ENCODE measurements at places on chromosomes 2 and 18.

DNA sequence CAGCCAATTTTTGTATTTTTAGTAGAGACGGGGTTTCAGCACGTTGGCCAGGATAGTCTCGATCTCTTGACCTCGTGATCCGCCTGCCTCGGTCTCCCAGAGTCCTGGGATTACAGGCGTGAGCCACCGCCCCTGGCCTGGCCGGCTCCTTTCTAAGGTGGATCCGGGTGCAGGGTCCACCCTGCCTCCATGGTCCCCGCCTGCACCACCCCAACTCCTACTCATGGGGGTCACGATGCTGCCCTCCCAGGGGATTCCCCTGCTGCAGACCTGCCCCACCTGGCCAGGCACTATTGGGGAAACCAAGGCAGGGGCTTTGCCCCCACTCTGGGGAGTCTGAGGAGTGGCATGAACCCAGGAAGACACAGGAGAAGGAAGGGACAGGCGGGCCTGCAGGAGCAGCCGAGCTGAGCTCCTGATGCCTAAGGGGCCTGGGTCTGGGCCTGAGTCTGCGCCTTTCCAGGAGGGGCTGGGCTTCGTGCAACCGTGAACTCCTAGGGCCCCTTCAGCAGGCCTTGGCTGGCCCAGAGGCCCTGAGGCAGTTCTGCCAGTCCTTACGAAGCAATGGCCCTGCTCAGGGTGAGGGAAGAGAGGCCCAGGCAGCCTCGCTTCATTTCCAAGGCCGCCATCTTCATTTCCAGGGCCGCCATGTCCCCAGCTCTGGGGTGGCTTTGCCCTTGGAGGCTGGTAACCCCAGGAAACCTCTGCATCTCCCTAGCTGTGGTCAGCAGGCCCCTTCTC is 67.2 kb upstream of the SMAD7 start:
- DNase-seq: no peak

DNA sequence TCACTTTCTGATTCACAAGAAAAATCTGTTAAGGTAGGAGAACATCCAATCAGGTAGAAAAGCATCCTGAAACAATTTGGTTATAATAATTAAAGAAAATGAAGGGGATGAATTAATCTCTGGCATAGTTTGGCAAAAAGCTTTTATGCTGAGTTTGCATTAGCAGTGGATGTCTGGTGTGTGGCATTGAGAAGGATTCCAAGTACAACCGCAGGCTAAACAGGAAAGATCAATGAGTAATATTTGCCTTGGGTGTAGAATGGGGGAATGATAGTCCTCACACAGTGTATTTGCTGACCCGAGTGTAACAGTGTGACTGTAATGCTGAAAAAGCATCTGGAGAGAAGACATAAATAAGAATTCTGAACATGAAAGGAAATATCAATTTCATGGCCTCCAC is 68.3 kb upstream of the SESTD1 start:
- DNase-seq: no peak

DNA sequence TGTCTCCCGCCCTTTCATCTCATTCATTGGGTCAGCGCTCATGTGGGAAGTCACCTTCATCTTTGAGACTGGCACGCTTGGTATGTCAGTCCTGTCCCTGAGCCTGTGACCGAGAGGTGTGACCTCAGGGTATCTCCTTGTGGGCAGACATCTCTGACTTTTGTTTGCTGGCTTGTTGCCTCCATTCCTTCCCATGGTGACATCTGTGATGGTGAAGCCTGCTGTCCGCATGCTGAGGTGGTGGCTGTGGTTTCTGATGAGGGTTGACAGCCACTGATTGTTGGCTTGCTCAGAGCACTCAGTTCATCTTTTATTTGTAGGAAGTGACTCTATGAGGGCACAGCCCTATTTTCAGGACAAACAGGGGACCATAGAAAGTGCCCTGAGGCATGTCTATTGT is 139.2 kb downstream of the SLC4A3 start:
- no peak for DNase-seq

DNA sequence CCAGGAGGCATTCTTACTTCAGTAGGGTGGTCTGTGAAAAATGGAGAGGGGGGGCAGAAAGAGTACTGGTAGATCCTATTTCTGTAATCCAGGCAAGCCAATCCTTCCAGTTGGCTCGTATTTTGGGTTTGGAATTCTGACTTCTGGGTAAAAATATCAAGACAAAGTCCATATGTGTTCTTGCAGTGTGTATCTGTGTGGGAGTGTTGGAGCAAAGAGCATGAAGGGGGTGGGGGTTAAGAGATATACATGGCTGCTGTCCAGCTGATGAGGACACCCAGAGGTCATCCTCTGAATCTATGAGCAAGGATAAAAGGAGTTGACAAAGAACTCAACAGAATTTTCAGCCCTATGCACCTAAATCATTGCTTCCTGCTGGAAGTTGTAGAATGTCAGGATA is 375.8 kb upstream of the PIK3C3 start:
- no peak for DNase-seq

GRCh38 chr2:35946478-35946877 is 409.1 kb upstream of the CRIM1 start:
- no peak for DNase-seq

- no peak for DNase-seq
Observed at GRCh38 chr2:69717861-69718273, 24.1 kb upstream of the ANXA4 start.

- no peak for DNase-seq
Observed at GRCh38 chr2:231554748-231555545, 24.7 kb upstream of the NMUR1 start.

DNA sequence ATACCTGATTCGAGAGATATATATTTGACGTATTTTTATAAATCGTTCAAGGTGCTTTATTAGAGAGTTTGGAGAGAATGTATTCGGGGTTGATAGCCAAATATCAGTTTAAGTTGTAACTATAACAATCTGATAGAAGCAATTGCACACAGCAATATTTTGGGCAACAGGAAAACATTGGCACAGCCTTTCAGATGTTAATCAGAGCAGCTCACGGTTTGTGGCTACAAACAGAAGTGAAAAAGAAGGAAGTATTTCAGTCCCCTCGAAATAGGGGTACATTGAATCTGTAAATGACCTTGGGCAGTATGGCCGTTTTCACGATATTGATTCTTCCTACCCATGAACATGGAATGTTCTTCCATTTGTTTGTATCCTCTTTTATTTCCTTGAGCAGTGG is 20.6 kb downstream of the SERPINB10 start:
- DNase-seq: no peak

DNA sequence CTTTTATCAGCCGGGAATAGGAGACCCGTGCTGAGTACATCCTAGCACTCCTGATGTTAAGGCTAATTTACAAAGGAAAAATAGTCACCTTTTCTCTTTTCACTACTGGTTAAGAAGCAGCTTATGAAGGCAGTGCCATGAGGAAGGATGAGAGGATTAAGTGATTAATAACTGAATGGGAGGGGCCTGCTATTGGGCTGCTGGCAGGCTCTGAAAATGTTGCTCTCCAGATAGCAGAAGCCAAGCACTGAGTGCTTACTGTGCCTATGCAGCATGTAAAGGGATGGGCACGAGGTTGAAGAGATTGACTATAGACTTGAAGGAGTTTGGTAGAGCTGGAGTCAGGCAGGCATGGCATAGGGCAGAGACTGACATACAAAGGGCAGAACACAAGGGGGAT is 282.4 kb upstream of the THSD7B start:
- DNase-seq: no peak

GRCh38 chr2:30627151-30627550 is 180.1 kb downstream of the CAPN13 start:
- no peak for DNase-seq

DNA sequence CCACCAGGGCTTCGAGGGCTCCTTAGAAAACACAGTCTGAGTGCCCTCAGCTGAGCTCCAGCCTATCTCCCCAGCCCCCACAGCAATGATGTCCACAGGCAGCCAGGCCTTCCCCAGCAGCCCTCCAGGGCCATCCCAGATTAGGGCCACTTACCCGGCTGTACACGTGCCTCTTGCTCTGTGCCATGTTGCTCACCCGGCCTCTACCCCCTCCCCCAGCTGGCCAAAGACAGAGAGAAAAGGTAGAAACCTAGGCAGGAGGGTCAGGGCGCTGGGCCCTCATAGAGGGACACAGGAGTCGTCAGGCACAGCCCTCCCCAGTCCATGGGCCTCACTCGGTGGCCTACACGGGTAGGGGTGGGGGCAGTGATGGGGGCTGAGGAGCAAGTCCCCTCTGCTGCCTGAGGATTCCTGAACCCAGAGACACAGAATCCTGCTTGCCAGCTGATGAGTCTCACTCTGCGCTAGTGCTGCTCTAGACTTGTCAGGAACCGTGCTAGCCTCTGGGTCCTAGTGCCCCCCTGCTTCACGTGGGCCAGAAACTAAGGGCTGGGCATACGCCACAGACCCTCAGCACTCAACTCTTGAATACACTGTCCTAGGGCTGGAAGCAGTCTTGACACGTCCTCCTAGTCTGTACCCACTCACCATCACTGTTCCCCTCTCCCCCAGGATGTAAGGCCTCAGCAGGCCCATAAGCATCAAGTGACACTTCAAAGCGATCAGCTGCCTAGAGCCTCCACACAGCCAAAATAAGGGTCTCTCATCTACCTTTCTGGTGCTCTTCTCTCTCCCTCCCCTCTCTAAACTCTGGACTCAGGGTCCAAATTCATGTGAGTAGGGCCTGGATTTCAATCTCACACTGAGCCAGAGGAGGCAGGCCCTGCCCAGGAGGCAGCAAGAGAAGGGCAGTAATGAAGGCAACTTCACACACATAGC is at the start of gene DCTN1:
TSS of gene DCTN1 (minus strand) at position 461 of the 939 bp plus-strand sequence. CDS start at position 187, 274 bp downstream.
- DNase-seq: peak; percentile 6

GRCh38 chr2:238042849-238043584 is 17.8 kb upstream of the SCLY start:
- no peak for DNase-seq

DNA sequence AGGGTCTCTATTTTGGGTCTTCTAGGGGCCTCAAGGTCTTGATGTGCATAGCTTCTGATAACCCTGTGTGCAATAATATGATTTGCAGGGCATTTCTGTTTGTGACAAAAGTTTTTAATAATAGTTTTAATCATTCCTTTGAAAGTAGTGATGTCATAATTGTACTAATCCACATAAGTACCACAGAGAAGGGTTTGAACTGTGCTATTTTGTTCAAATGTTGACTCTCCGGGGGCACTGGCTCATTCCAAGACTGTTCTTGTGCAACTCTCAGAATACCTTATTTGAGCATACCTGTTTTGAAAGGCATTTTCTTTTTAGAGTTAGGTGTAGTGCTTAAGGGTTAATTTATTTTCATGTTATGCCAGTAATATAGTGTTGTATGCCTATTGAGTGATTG is 41.6 kb downstream of the PLEKHB2 start:
- DNase-seq: no peak

DNA sequence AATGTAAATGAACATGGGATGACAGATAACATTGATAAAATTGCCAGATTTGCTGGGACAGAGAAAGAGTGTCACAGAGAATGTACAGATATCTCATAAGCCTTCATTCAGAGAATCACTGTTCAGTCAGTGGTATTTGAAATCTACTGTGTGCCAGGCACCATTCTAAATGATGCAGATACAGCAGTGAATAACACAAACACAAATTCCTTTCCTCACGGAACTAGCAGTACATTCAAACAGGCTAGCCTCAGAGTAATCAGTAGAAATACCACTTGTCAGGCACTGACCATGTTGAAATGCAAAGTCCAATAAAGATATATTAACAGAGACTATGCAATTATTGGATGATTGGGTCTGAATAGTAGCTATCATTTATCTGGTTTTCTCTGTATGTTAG is 211.0 kb downstream of the RDH14 start:
- DNase-seq: no peak

GRCh38 chr18:26367425-26367824 is 141.2 kb downstream of the TAF4B start:
- no peak for DNase-seq

GRCh38 chr2:71748227-71748626 is 294.9 kb downstream of the DYSF start:
- no peak for DNase-seq

GRCh38 chr18:28692337-28692736 is 515.4 kb upstream of the CDH2 start:
- no peak for DNase-seq

- DNase-seq: no peak
Observed at GRCh38 chr2:36376319-36376765, 20.8 kb downstream of the CRIM1 start.

DNA sequence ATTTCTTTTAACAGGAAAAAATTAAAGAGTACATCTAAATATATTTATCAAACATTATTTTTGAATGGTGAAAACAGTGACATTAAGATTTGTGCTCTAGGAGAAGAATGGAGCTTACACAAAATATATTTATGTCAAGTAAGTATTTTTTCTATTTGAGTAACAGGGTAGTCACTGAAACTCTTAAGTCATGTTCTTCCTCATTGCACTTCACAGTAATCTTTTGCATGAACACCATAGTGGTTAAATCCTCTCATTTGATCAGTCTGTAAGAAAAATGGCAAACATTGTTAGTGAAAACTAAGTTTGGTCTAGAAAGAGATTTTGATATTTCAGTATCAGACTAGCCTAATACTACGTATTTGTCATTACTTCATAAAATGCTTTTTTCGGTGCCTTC is 8.1 kb downstream of the GMCL1 start:
- no peak for DNase-seq

GRCh38 chr2:100581277-100581612 is 18.5 kb downstream of the PDCL3 start:
- DNase-seq: no peak

GRCh38 chr2:207423886-207424285 is 105.9 kb upstream of the CREB1 start:
- peak; percentile 10 for DNase-seq

DNA sequence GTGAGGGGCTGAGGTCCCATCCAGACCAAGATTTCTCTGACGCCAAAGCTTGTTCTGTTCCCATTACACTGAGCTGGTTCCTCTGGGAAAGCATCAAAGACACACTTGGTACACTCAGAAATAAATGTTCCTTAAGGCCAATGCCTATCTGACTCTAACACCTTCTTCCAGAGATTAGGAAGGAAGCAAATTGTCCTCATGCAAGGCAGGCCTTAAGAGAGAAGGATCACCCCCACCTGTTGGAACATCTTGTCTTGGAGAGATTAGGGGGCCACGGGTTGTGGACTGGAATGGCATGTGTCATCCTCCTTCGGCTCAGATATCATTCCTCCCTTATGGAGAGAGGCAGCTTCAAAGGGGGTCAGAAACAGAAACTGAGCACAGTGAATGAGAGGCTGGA is 100.2 kb downstream of the ANKRD44 start:
- no peak for DNase-seq

- DNase-seq: no peak
Observed at GRCh38 chr2:191611614-191612013, 66.3 kb upstream of the NABP1 start.

DNA sequence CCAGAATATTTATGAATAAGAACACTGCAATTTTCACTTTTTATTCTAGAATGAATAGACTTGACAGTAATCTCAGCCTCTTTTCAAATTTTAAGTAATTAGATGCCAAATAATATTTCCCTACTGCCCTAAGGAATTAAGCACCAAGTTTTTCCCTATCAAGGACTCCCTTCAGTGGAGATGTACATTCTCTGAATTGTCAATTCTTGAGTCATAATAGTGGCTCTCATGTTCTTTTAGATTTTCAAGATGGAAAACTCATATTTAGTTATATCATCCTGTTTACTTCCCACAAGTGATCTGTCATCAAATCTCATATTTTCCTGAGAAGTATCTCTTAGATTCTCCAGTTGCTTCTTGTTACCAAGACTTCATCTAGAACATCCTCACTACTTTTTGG is 1248.9 kb upstream of the CHAC2 start:
- no peak for DNase-seq

Measured in stimulated activated CD8-positive, alpha-beta memory T cell treated with anti-CD3 and anti-CD28 coated beads, Interleukin-12 subunit alpha, Interleukin-12 subunit beta, amount 100 ng/mL, for 4 hours (primary cell).